ENCODE measurements at places on chromosomes 6 and 20.
A peak's percentile ranks its signal among the peaks of the same experiment; 100 is the strongest.

- DNase-seq, result no peak
These were observed 122.6 kb downstream of the OPRM1 start for GRCh38 chr6:154161689-154162088.

DNA sequence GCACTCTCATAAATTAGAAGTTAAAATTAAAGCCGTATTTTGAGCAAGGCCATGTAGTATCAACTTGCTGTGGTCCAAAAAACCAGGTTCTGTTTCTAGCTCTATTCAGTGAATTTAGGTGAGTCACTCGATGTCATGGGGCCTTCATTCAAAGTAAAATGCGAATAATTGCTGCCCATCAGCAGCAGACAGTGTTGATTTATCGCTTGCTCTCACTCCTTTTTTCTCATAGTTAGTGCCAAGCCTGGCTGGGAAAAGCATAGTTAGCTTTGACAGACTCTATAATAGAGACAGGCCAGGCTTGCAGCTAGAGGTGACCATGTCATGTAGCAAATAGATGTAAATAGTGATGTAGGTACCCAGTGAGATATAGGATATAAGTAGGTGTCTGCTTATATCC is 136.0 kb downstream of the EDN1 start:
- no peak for DNase-seq

- no peak for DNase-seq
These were observed 22.9 kb downstream of the DEK start for GRCh38 chr6:18241208-18242038.

GRCh38 chr6:62775427-62776022 is 435.7 kb upstream of the FKBP1C start:
- no peak for DNase-seq

DNA sequence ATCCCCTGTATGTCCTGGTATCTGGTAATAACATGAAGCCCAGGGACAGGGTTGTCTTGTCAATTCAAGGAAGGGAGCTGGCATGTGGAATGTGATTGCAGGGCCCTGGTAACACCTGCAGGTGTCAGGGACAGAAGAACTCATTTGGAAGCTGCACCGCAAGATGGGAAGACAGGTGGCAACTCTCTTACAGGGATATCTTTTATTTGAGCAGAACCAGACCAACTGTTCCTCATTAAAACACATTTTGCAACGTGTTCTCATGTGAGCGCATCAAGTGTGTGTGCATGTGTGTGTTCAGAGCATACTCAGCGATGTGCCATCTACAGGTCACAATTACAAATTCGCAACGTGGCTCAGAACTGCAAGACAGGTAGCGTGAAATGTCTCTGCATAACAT is 370.9 kb upstream of the SOX4 start:
- DNase-seq, result no peak

DNA sequence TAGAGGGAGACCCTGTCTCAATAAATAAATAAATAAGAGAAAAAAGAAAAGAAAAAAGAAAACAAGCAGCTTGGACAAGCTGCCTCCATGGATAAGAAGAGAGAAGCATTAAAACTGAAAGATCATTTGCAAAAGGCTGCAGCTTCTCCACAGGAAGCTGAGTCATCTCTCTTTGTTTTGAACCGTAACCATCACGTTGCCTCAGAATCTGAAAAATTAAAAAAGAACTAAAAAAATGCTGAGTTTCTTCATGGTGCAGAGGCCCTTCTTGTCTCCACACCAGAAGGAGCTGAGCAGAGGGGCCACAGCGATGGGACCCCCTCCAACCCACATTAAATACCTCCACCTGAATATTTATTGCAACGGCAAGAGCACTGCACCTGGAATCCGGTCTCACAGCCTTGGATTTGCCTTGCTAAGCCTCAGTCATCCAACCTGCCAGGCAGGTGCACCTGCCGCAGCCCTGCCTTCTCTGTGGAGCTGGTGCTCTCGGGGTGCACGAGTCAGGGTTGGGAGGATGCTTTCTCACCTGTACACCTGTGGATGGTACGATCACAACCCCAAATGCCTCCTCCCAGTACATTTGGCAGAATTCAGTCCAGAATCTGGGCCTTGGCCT is 28.1 kb downstream of the TOX2 start:
- no peak for DNase-seq

DNA sequence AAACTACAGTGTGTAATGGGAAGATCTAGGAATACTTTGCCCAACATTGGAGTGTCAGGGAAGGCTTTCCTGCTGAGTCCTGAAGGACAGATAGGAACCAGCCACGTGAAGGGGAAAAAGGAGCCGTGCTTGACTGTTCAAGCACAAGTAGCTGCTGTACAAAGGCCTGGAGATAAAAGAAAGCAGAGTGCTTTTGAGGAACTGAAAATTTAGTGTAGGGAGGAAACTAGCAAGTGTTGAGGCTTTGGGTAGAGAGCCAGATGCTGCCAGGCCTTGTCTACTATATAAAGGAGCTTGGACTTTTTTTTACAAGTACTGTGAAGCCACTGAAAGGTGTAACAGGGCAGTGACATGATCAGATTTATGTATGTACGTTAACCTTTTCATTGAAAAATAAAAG is 39.0 kb downstream of the DSE start:
- no peak for DNase-seq

DNA sequence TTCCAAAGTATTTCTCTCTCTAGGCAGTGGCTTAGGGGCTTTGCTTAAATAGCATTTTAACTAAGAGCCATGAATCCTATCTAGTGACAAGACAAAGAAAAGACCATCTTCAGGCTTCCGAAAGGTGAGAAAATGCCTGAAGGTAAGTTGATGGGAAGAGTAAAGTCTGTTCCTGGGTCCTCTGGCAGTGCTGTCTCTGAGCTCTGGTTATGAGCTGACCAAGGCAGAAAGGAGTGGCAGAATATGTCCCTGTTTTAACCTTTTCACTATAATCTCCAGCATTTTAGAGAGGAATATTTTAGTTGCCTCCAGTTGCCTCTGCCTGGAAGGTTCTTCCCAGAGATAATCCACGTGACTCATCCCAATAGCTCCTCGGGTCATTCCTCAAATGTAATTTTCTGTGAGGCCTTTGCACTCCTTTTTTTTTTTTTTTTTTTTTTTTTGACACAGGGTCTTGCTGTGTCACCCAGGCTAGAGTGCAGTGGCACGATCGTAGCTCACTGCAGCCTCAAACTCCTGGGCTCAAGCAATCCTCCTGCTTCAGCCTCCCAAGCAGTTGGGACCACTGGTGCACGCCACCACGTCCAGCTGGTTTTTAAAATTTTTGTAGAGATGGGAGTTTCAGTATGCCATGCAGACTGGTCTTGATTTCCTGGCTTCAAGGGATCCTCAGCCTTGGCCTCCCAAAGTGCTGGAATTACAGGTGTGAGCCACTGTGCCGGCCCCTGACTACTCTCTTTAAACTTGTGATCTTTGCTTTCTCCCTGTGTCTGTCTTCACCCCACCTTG is 3.7 kb upstream of the ARMH2 start:
- DNase-seq, result no peak

DNA sequence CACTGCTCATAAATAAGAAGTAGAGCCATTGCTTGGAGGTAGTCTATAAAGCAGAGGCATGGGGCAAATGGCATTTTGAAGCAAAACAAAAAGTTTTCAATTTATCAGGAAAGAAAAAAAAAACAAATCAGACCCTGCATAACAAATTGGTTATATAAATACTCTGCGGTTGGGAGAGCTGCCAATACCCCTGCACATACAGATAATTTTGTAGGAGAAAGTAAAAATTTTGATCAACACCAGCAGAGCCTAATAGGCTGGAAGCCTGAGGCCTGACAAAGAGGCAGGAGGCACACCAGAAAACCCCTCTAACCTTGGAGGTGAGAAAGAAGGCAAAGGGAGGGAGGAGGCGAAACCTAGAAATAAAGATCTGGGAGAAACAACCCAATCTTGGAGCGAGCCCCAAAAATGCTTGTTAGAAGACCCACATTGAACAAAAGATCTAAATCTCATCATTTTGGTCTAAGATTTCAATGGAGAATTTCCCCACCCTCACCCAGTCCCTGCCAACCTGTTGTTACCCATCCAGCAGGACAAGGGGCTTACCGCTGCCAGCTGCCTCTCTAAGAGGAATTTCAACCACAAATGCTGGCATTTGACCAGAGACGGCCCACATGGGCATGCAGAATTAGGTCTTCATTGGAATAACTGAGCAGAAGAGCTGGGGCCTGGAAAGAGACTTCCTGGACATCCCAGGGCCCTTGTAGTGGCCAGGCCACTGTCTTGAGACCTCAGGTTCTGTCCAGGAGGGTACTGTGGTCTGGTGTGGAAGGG is 28.4 kb downstream of the FOXA2 start:
- no peak for DNase-seq

DNA sequence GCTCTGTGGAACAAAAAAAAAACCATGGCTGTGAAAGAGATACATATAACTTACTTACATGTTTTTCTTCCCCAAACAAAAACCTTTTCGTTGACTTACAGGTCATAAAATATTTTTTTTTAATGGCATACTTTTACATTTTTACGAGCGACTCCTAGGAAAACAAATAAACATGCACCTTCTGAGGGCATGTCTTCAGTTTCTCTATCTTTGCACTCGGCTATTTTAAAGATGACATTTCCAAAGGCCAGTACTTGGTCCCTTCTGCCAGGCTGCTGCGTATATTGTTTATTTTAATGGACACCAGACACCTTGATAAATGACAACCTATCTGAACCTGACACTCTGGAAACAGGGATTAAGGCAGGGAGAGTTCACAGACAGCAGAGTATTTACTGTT is 49.4 kb downstream of the PIGU start:
- no peak for DNase-seq

GRCh38 chr20:17680836-17681725 is 961 bp downstream of the RRBP1 start:
- peak; percentile 68 for DNase-seq
